Hindlimb muscle (tissue), 1 donor: ENCODE measurements at places on chromosomes 6 and 20. TPM values are rescaled to one million over a fixed set of nuclear protein-coding genes. Genes with fewer than 3 reads are reported as not detected.

DNA sequence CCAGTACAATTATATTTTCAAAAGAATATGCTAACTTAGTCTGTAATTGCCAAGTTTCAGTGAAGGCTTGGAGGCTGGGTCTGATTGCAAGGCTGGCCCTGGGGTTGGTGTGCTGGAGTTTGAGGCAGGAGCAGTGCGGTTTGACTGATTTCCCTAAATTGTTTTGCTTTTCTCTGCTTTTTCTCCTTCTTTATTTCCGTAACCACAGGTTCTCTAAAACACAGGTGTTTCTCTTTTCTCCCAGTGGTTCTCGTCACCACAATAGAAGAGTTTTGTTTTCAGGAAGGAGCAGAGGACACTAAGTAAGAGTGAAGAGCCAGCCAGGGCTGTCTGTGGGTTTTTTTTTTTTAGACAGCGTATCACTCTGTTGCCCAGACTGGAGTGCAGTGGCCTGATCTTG, 8.2 kb upstream of the SNX9 start:
- no peak for DNase-seq

- DNase-seq: no peak
Observed at GRCh38 chr20:11051136-11051535, 377.3 kb upstream of the JAG1 start.

DNA sequence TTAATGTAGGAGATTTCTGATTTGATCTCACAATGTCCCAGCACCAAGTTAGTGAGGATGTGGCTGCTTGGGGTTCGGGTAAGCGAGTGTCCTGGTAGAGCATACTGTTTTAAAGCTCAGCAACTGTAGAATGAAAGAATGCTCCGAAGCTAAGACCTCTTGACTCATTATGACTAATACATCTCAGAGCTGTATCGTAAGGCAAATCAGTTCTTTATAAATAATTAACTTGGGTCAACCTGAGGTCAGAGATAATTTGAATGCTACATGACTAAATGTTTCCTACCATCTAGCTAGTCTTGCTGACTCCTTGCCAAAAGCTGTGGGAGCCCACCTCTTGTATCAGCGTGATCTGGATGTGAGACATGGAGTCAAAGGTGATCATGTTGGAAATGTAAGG, 128.8 kb upstream of the PDE7B start:
- no peak for DNase-seq

GRCh38 chr20:46206025-46206424, 87.9 kb downstream of the CD40 start:
- DNase-seq: peak; percentile 30

GRCh38 chr6:42104804-42105125, 37.7 kb downstream of the C6orf132 start:
- peak; percentile 13 for DNase-seq

GRCh38 chr20:58839474-58839874, 11.2 kb downstream of the GNAS-AS1 start:
- peak; percentile 79 for DNase-seq

Gene BCAS1
- 8.2 TPM for polyA plus RNA-seq

Gene SLCO4A1
- 0.26 TPM for polyA plus RNA-seq

Gene FAM110A
- 24.3 TPM for polyA plus RNA-seq
